ENCODE measurements at places on chromosomes 7 and 10.
A peak's percentile ranks its signal among the peaks of the same experiment; 100 is the strongest.

- DNase-seq, result no peak
Measured at GRCh38 chr7:2511769-2512168, 7.8 kb upstream of the LFNG start.

GRCh38 chr10:308101-308500 is 172.8 kb downstream of the ZMYND11 start:
- DNase-seq, result no peak

- DNase-seq, result peak; percentile 2
Measured at GRCh38 chr10:64408391-64409183, 887.4 kb downstream of the REEP3 start.

GRCh38 chr7:69403169-69403568 is 195.1 kb upstream of the AUTS2 start:
- DNase-seq, result no peak

DNA sequence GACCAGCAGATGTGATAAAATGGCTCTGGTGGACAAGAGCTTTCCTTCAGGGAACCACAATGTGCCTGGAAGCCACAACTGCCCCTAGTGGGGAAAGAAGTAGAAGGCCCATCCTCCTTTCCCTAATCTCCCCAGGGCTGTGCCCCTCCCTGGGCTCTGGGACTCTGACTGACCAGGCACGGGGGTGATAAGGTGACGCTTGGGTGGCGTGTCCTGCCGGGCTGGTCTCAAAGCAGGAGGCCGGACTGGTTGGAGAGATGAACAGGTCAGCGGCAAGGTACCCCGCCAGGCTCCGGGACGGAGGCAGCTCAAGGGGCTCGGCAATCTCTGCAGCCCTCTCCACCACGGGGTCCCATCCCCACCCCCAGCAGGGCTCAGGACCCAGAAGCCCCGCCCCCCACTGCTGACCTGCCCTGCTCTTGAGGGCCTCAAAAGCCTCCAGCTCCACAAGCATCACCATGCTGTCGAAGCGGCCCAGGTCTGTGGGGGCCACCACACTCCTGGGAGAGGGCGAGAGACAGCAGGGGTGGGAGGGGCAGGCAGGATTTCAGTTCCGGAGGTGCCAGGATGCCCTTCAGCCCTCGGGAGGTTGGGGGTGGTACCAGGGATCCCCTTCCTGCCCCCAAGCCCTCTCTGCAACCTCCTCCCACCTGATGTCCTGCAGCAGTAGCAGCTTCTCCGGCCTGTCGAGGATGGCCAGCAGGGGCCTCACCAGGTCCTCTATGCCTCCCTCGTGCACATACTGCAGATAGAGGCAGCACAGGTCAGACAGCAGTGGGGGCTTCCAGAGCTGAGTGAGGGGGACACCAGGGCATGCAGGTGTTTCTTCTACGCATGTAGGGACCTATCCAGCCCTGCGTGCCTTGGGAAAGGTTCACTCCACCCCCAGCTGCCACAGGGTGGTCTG is 12.2 kb downstream of the LZTS2 start:
- DNase-seq, result peak; percentile 33

DNA sequence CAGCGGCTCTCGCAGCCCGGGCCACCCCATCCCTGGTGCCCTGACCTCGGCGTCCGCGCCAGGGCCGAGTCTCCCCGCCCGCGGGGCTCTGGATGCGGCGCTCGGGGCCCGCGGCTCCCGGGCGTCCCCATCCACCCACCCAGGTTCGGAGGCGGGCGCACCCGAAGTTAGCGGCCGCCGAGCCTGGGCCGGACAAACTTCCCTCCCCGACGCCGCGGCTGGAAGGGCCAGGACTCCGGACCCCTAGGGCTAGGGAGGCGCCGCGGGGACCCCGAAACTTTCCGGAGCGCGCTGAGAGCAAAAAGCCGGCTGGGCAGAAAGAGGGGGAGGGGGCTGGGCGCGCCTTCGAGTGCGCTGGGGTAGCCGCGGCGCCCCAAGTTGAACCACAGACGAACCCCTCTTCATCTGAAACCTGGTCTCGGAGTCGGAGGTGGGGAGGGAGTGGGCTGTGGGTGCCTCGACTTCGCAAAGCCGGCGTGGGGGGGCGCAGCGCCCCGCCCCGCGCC is 3.7 kb upstream of the ELFN1 start:
- DNase-seq, result no peak

Data from cardiac fibroblast (primary cell).